ENCODE measurements at places on chromosomes 6 and 20. TPM values are rescaled to one million over a fixed set of nuclear protein-coding genes. Genes with fewer than 3 reads are reported as not detected.

Gene OPN5
- under 0.01 TPM for total RNA-seq

- no peak for DNase-seq
Measured at GRCh38 chr20:51508780-51509179, 33.7 kb downstream of the NFATC2 start.

DNA sequence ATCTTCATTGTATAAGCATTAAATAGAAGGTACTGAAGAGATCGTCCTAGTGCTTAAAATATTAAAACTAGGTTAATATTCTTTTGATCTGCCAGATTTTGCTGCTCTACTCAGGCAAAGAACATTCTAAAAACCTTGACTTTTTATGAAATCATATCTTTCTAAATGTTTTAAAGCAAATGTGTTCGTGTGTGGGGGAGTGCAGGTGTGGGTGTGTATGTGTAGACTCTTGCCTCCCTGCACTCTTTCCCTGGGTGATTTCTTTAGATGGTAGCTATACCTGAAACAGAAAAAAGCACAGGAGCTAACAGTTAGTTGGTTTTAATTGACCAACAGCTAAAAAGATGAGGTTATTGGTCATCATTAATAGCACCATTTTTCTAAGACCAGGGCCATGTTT is 5.7 kb downstream of the NRSN1 start:
- DNase-seq, result no peak

DNA sequence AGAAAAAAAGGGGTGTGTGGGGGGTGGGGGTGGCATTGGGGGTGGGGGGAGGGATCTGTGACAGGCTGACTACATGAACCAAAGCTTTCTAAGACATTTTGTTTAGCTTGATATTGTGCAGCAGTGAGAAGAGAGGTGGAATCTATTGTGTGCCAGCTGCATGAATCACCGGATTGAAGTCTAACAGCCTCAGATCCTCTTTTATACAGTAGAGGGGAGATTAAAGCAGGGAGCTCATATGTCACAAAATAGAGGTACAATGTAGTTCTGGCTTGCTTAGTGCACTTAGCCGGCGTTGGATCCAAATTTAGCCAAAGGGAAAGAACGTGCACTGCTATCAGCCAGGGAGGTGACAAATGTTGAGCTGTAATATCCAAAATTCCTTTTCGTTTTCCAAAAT is 404.2 kb upstream of the CITED2 start:
- peak; percentile 73 for DNase-seq

- DNase-seq, result no peak
Measured at GRCh38 chr6:52516269-52516668, 60.6 kb downstream of the TRAM2 start.

DNA sequence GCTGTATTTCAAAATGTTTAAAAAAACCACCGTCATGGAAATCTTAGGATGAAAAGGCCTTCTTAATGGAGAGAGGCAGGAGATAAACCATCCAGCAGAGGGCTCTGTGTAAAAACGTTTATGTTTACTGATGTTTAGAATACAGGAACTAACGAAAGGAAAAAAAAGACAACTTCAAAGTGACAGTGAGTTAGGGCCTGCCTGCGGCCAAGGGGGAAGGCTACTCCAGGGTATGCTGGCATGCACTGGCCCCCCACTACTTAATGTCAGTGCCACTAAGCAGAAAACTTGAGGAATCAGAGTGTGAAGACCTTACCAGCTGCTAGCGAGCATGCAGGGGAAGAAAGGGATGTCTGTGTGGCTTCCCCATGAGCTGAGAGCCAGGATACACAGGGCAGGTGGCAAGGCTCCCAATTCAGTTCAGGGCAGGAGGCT is 47.7 kb downstream of the AKAP7 start:
- peak; percentile 39 for DNase-seq

Gene PCIF1
- total RNA-seq, result 19.4 TPM

DNA sequence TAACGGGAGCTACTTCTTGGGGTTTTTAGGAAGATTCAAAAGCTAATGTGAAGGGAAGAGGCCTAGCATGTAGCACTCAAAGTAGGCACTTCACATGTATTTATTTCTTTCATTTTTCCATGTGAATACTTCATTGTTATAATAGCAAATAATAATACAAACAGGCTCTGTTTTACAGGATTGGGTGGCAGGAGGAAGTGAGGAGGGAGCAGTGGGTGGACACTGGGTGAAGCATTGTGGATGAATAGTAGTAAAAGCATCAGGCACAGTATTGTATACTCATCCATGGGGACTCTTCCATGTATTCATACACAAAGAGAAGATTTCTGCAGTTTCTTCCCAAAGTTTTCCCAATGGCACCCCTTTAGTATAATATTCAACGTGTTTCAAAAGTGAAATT is 38.4 kb upstream of the SNRPB2 start:
- DNase-seq, result no peak

DNA sequence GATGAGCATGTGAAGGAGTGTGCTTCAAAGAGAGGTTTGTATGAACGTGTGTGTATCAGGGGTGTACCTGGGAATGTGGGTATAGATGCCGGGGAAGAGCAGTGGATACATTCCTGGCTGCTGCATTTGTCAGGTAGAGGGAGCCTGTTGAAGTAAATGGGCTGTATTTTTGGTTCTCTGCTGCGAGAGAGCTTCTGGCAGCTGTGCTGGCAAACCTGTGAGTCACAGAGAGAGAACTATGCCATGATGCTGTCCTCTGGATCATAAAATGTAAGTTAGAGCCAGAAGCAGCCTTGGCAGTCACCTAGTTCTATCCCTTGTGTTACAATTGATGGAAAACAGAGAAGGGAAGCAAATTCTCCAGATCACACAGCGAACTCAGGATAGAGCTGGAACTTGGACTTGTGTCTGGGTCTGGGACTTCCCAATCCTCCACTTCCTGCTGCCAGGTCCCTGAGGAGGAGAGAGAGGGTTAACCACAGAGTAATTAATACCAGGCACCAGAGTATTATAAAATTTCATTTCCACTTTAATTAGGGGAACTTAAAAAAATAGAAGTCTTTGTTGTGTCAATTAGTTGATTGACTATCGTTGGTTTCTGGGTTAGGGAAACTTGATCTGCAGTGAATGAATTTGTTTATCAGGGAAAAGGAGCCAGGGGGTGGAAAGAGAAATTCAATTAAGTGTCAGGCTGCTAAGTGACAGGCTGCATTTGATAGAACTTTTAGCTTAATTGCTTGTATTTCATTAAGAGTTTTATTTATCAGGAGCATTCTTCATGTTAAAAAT is 41.1 kb upstream of the GTSF1L start:
- DNase-seq, result peak; percentile 47

- no peak for DNase-seq
Measured at GRCh38 chr6:25150031-25150430, 129.1 kb upstream of the CARMIL1 start.

Gene PLN
- total RNA-seq, result not detected

- peak; percentile 61 for DNase-seq
Measured at GRCh38 chr20:561437-562231, 18.0 kb upstream of the CSNK2A1 start.

DNA sequence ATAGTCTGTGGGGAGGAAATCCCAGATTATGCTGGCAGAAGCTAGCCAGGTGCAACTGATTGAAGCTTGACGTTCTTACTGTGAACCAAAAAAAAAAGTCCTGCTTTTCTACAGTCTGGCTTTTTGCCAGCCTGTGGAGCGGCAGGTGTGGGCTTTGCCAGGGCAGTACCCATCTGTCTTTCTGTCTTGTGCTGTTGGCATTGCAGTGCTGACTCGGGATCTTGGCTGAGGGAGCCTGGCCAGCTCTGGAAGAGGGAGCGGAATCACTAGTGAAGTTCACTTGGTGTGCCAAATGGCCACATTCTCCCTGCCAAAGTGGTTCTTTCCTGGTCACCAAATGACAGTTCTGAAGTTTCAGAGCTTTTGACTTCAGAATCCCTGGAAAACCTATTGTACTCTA is 5.0 kb downstream of the KIF3B start:
- DNase-seq, result no peak

DNA sequence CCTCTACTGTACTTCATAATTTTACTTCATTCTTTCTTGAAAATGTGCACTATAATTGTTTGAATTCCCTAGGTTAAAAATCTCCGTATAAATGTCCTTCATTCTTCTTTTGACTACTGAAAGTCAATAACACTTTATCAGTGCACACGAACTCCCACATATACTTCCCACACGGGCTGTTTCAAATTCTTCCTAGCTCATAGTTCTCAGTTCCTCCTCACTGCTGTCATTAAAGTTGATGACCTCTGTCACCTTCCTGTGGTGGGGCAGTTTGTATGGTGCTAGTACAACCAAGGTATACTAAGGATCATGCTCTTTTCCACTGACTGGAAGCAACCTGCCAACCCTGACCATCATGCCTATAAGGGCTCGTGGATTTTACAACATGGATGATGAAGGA is 40.0 kb upstream of the CD2AP start:
- no peak for DNase-seq

DNA sequence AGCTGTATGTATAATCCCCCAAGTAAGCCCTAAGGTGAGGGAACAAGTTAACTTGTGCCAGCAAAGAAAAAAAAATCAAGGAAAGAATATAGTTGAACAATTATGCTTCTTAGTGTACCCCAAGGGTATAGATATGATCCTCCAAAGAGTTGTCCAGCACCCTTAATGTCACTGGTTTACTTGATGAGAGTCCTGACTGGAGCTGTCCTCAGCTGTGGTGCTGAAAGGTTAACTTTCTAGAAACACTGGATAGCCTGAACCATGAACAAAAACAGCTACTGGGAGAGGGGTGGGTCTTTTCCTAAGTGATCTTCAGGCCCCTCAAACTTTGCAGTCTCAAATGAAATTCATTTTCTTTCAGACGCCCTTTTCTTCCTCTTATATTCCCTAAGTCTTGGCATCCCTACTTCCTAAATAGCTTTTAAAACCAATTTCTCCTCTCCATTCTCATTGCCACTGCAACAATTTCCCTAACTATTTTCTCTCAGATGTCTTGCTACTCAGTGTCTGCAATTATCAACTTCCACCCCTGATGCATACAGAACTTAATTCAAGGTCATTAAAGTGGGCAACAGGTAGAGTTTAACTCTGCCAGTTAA is 83.5 kb upstream of the PROKR2 start:
- peak; percentile 30 for DNase-seq

Gene KIAA1755
- not detected for total RNA-seq

- no peak for DNase-seq
Measured at GRCh38 chr6:128343706-128344105, 176.7 kb downstream of the PTPRK start.

- DNase-seq, result no peak
Measured at GRCh38 chr6:62652692-62653328, 366.8 kb upstream of the KHDRBS2 start.

DNA sequence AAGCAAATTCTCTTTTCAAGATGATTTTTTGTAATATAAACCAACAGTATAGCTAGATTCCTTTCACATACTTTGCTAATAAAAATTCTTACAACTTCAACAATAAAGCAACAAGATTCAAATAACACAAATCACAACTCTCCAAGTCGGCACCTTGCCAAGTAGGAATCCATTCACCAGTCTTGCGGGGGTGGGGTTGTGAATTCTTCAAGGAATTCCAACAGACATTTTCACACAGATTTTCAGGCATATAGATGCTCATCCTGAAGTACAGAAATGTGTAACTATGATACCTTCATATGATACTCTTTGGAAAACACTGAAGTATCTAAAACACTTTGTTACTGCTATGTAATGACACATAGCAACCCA is 36.5 kb downstream of the SCML4 start:
- no peak for DNase-seq

DNA sequence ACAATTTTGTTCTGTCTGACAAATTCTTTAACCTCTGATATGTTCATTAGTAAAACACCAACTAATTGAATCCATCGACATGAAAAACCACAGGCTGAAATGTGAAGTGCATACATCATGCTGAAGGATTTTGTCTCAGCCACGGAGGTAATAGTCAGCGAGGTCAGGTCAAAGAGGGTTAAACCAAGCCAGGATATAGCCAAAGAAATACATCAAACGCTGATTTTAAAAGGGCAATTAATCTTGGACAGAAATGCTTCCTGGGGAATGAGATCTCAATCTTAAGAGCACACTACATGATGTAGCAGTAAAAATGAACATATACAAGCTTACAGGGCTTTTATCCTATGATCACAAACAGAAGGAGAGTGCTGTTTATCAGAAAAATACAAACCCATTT is 106.7 kb downstream of the PRDM1 start:
- peak; percentile 77 for DNase-seq

GRCh38 chr20:32672982-32673851 is 524 bp downstream of the C20orf203 start:
- DNase-seq, result no peak

DNA sequence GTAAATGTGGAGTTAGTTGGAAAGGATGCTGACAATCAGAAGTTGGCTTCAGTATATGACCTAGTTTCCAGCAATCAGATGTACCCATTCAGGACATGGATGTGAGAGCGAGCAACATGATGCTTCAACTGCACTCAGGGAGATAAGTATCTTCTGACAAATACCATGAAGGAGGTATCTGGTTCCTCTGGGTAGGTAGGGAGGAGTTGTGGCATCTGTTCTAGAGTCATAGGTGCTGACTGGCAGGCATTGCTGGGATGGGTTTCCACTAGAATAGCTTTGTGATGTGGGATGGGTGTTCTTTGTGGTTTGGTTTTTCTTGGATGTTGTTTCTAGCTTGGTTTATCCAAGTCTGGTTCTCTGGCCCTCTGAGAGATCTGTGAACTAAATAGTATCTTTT is 3.9 kb upstream of the REV3L start:
- peak; percentile 50 for DNase-seq

Gene TRIM40
- total RNA-seq, result not detected

DNA sequence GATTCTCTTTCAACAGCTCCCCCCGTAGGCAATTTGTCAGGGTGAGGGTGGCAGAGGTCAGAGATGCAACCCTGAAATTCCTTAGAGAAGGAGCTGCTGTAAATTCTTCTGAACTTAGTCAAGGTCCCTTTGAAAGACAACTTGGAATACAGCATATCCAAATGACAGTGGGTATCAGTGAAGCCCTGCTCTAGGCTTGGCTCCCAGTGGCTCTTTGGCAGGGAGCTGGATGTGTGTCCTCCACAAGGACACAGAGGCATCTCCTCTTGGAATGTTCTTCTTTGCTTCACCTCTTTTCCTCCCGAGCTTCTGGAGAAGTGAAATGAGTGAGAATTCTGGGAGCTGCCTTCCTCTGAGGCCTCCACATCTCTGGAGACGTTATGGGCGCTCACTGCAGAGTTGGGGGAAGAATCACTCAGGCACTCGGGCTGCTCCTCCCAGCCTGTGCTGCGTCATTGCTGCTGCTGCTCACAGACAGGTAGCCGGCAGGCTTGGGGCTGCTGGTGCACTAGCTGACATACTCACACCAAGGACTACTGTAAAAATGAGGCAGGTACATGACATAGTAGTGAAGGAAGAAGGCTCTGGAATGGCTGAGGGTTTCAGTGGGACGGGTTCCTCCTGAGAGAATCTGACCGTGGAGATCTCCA is 34.1 kb downstream of the DYNLT1 start:
- no peak for DNase-seq

Gene PFDN4
- total RNA-seq, result 82.6 TPM

Data from renal cortical epithelial cell (primary cell).